Activated CD4-positive, alpha-beta T cell treated with anti-CD3 and anti-CD28 coated beads for 4 hours (primary cell): ENCODE measurements at places on chromosomes 16 and 17.

GRCh38 chr17:79842136-79842655 is 3.0 kb upstream of the CBX4 start:
- DNase-seq, result no peak

GRCh38 chr17:66661411-66662256 is 173.3 kb upstream of the CACNG5 start:
- no peak for DNase-seq

DNA sequence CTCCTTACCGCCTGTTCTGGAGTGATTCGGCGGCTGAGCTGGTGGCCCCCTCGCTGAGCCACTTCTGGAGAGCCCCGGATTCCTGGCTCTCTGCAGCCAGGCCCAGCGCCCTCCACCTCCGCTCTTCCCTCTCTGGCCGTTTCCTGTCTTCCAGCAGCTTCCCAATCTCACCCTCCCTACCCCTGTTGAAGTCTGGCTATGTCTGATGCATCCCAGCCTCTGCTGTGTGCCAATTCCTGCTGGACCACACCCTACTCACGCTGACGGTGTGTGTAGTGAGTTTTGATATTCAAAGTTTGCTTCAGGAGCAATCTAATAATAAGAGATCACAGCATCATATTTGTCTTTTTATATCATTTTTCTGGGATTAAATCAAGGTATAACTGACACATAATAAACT is 9.4 kb downstream of the CD300LD start:
- DNase-seq, result no peak

- DNase-seq, result no peak
Observed at GRCh38 chr16:27531186-27531585, 18.5 kb downstream of the GTF3C1 start.

- no peak for DNase-seq
Observed at GRCh38 chr17:66430846-66431795, 128.7 kb downstream of the PRKCA start.

- DNase-seq, result peak; percentile 28
Observed at GRCh38 chr16:84175350-84176081, 11.3 kb downstream of the TAF1C start.

- DNase-seq, result no peak
Observed at GRCh38 chr17:61248399-61248798, 151.2 kb upstream of the TBX2 start.

- DNase-seq, result no peak
Observed at GRCh38 chr16:23058576-23058975, 90.7 kb downstream of the USP31 start.

- DNase-seq, result no peak
Observed at GRCh38 chr16:69118994-69119393, 13.4 kb downstream of the CHTF8 start.

DNA sequence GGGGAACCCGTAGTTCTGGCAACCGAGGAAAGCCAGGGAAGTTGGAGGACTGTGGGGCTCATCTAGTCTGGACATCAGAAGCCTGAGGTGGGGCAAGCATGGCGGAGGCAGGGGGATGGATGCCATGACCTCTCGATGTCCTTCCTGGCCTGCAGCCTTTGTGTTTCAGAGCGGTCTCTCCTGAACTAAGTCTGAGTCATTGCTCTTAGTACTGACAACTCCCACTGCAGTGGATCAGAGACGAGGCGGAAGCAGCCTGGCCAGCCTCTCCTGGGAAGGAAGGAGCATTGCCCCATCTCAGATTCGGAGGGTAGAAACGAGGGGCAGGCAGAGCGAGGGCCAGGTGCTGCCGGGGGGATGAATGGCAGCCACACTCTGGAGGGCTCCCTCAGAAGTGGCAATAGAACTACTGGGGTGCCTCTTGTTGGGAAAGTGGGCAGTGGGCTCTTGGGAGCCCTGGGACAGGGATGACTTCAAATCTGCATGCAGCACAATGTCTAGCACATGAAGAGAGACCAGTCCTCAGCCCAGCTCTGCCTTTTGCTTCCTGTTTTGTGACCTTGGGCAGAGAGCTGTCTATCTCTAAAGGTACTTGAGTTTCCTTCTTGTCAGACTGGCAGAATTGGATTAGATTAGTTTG is 3.6 kb upstream of the STAC2 start:
- DNase-seq, result no peak

- DNase-seq, result peak; percentile 18
Observed at GRCh38 chr16:47018223-47018891, 44.9 kb upstream of the DNAJA2 start.

- no peak for DNase-seq
Observed at GRCh38 chr17:46162866-46163265, 30.4 kb downstream of the KANSL1 start.

DNA sequence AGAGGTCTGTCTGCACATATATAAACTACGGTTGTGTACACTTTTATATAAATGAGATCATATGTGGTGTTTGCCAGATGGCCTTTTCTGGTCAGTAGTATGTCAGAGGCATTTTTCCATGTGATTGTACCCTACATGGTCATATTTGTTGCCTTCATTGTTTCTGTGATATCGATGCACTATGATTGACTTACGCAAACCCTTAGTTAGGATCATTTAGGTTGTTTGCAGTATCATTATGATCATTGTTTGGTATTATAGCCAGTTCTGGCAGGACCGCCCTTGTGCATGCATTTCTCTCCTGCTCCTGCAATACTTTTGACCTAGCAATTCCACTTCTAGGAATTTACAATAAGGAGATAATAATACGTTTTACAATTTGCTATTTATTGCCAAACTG is 169.1 kb downstream of the MSI2 start:
- no peak for DNase-seq

DNA sequence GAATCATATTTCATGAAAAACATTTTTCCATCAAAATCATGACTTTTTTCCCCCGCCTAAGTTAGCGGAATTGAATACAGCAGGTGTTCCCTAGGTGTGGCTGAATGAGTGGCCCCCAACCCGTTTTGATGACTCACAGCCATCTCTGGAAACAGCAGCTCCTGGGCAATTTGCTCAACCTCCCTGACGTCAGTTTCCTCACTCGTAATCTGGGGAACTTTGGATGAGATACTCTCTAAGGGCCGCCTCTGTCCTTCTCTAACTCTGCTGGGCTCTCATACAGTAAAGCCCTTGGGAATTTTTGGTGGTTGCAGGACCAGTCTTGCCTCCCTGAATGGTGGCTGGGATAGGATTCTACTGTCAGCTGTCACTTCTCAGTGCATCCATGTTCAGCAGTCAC is 11.6 kb upstream of the NTN1 start:
- no peak for DNase-seq

GRCh38 chr17:16287563-16288027 is 65.7 kb downstream of the CENPV start:
- DNase-seq, result peak; percentile 13

DNA sequence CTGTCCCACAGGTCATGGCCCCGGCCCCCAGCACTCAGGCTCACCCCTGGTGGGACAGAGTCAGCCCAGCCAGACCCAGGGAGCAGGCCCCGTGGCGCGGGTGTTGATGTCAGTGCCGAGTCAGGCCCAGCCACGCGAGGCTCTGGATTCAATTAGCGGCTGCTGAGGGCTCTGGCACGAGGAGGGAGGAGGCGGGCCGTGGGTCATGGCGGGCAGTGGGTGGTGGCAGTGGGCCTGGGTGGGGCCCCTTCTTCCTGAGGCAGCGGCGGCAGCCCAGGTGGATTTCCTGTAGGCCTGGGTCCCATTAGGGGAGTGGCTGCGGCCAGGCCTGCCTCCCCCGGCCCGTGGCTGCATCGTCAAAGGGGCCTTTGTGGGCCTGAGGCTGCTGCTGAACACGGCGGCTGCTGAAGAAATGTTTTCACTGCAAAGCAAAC is 12.9 kb downstream of the VASN start:
- DNase-seq, result no peak

GRCh38 chr16:48555597-48556242 is 54.3 kb downstream of the N4BP1 start:
- no peak for DNase-seq

- DNase-seq, result no peak
Observed at GRCh38 chr16:7321661-7322060, 11.0 kb upstream of the RBFOX1 start.

DNA sequence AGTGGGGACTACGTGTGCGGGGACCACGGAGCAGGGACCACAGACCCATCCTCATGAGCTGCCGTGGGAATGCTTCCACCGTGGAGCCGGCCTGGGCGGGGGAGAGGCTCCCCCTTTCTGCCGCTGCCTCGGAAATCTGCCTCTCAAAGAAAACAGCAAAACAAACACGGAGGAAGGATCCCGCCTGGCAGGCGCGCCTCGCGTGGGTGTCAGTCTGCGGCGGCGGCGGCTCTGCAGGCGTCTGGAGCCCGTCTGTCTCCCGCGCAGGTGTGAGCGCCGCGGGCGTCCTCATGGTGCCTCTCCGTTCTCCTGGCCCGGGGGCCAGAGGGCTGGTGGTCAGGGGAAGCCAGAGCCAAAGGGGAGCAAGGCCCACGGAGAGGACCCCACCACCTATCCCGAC is 27.5 kb downstream of the GSE1 start:
- no peak for DNase-seq

- DNase-seq, result no peak
Observed at GRCh38 chr16:57341441-57342303, 16.9 kb upstream of the CCL22 start.

GRCh38 chr17:80247561-80247960 is 13.1 kb upstream of the RNF213 start:
- no peak for DNase-seq

DNA sequence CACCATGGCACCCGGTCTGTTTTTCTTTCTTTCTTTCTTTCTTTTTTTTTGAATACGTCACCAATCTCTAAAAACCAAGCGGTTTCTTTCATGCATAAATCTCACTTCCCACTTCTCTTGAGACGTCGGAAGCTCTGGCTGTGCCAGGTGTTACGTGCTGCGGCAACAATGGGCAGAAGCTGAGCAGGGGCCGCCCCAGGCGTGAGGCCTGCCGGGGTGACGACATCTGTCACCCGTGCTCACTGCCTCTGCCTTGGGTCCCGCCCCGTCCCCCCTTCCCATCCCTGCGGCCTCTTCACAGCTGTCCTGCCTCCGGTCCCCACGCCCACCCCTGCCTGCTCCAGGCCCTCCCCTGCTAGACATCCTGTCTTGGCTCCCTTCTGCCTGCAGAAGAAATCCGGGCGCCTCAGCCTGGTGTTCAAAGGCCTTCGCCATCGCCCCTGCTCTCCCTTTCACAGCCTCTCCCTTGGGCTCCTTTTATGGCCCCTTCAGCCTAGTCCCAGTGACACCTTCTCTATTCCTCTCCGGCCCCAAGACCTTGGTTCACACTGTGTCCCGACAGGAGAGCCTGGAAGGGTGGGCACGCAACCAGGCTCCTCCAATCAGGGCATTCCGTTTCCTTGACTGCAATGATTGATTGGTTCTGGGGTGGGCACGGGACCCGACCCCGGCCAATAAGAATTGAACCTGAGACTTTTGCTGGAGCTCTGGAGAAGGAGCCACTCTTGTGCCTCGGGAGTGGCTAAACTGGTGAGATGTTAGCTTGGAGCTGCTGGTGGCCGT is 4.8 kb downstream of the P2RX1 start:
- DNase-seq, result peak; percentile 53

- DNase-seq, result no peak
Observed at GRCh38 chr17:50033316-50033715, 22.6 kb upstream of the ITGA3 start.

DNA sequence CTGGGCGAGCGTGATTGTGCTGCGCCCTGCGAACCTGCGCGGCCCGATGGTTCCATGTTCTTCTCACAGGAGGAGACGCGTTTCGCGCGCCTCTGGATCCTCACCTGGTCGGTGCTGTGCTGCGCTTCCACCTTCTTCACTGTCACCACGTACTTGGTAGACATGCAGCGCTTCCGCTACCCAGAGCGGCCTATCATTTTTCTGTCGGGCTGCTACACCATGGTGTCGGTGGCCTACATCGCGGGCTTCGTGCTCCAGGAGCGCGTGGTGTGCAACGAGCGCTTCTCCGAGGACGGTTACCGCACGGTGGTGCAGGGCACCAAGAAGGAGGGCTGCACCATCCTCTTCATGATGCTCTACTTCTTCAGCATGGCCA is 1.0 kb downstream of the FZD2 start:
- no peak for DNase-seq

- no peak for DNase-seq
Observed at GRCh38 chr16:86542756-86543750, 12.0 kb downstream of the MTHFSD start.

GRCh38 chr16:48049847-48050246 is 105.9 kb downstream of the ABCC12 start:
- no peak for DNase-seq

DNA sequence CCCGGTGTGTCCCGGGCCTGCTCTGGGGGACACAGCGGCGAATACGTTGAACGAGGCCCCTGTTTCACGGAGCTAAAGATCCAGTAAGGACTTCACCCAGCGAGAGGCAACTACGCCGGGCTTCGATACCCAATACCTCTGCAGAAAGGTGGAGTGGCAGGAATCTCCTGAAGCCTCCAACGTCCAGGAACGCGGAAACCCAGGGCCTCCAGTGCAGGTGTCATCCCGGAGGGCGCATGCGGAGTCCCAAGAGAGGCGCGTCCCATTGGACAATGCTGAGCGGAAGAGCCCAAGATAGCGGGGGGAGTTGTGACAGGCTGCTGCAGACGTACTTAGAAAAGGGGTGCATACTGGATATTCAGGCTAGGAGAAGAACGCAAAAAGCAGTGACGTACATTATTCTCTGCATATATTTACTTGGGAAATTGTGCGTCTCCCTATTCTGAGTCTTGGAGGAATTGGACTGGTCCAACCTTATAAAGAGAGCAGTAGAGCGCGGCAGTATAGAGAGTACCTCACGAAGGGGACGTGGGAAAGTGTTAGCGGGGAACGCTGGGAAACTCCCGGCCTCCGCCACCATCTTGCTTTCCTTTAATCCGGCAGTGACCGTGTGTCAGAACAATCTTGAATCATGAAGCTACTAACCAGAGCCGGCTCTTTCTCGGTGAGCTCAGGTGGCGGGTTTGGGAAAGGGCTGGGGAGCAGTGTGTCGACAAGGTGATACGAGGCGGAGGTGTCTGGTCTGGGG is at the start of gene UQCRC2:
Gene UQCRC2 (plus strand): TSS at position 569 of the 748 bp plus-strand sequence. CDS start 63 bp downstream, at position 632.
- DNase-seq, result peak; percentile 87

DNA sequence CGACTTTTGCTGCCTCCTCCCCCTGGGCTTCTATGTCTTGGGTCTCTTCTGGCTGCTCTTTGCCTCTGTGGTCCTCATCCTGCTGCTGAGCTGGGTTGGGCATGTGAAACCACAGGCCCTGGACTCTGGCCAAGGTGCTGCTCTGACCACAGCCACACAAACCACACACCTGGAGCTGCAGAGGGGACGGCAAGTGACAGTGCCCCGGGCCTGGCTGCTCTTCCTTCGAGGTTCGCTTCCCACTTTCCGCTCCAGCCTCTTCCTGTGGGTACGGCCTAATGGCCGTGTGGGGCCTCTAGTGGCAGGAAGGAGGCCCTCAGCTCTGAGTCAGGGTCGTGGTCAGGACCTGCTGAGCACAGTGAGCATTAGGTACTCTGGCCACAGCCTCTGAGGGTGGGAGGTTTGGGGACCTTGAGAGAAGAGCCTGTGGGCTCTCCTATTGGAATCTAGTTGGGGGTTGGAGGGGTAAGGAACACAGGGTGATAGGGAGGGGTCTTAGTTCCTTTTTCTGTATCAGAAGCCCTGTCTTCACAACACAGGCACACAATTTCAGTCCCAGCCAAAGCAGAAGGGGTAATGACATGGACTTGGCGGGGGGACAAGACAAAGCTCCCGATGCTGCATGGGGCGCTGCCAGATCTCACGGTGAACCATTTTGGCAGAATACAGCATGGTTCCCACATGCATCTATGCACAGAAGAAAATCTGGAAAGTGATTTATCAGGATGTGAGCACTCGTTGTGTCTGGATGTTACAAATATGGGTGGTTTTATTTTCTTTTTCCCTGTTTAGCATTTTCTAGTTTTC is 2.3 kb downstream of the GP1BA start:
- no peak for DNase-seq
